ENCODE measurements at places on chromosomes 12 and 14.
A peak's percentile ranks its signal among the peaks of the same experiment; 100 is the strongest.

DNA sequence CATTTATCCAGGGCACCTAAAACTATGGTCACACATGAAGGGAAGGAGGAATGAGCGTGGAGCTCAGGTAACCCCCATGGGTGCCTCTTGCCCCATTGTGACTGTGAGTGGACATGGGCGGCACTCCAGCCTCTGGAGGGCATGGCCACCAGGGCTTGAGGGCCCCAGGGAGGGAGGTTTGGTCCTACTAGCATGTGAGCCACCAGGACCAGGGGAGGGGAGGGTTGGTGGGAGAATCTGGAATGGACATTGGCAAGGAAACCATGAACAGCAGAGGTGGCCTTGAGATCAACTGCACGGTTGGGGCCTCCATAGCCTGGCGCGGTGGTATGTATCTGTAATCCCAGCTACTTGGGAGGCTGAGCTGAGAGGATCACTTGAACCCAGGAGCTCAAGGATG, 623.6 kb downstream of the AACS start:
- no peak for DNase-seq

- DNase-seq, result no peak
Observed at GRCh38 chr12:14892726-14893505, 7.3 kb upstream of the MGP start.

GRCh38 chr14:94047581-94047980, 21.4 kb downstream of the OTUB2 start:
- DNase-seq, result no peak

DNA sequence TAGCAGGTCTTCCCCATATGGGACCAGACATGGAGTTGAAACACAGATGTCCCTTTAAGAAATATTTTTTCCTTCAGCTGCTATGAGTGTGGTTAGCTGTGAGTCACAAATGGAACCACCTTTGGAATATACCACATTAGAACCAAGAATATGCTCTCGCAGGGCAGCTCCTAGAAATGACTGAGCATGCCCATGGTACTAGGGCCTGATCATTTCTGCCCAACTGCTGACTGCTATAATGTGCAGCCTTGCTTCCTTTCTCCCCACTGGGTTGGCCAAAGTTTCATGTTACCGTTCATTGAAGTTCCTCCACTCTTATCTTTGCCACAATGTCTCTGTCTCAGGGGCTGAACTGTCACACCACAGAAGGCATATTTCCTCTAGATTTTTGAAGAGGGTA, 1074.6 kb downstream of the FLRT2 start:
- peak; percentile 65 for DNase-seq

DNA sequence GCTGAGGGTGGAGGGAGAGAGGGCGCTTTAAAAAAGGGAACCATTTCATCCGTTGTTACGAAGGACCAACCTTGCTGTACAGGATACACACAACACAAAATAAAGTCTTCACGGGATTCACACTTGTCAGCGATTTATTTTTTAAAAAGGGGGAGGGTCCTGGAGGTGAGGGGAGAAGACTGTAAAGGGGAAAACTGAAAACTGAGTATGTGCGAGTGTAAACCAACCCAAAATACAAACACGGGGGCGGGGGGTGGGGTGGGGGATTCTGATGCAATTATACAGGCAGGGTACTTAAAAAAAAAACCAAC, 499 bp upstream of the PRKAG1 start:
- DNase-seq, result no peak

- peak; percentile 73 for DNase-seq
Observed at GRCh38 chr14:21868442-21869046, 194.9 kb upstream of the OR4E1 start.

GRCh38 chr12:131482686-131483085, 228.2 kb upstream of the SFSWAP start:
- DNase-seq, result no peak

GRCh38 chr14:86961106-86961716, 1031.8 kb downstream of the GALC start:
- peak; percentile 25 for DNase-seq

DNA sequence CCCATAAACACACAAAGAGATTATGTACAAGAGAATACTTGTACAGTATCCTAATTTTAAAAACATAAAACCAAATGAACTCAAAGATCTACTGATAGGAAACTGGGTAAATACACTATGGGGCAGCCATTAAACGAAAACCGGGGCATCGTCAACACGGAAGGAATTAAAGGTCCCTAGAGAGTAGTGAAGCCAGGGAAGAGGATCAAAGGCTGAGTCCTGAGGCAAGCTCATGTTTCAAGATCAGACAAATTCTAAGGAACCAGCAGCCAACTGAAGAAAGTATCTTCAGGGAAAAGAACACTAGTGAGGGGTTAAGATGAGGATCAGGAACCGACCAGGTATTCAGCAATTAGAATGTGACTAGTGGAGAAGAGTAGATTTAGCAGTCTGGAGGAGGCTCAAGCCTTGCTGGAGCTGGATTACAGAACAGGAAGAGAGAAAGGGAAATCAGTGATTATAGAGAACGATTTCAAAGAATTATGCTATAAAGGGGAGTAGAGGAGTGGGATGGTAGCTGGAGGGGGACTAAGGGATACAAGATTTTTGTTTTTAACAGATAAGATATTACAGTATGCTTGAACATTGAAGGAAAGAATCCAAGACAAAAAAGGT, 23.7 kb downstream of the SEL1L start:
- DNase-seq, result no peak

- no peak for DNase-seq
Observed at GRCh38 chr12:11233532-11233931, 36.0 kb downstream of the PRB3 start.

DNA sequence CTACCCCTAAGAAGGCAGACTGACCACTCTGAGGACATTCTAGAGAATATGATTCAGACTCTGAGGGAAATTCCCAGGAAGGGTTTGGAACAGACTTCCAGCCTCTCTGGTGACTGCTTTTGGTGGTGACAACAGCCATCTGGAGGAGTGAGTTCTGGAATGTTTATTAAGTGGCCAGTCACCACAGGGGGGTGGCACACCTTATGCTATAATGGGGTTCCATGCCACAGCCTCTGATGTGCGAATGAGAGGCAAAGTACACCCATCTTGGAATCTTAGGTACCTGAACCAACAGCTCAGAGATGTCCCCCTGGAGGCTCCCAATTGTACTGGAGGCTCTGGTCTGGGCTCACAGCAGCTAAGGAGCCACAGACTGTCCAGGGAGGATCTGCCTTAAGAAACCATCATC, 9.5 kb upstream of the TINF2 start:
- DNase-seq, result peak; percentile 54

GRCh38 chr14:79569072-79569471, 642.2 kb downstream of the DIO2 start:
- DNase-seq, result no peak

GRCh38 chr14:85483037-85483436, 46.9 kb upstream of the FLRT2 start:
- no peak for DNase-seq

DNA sequence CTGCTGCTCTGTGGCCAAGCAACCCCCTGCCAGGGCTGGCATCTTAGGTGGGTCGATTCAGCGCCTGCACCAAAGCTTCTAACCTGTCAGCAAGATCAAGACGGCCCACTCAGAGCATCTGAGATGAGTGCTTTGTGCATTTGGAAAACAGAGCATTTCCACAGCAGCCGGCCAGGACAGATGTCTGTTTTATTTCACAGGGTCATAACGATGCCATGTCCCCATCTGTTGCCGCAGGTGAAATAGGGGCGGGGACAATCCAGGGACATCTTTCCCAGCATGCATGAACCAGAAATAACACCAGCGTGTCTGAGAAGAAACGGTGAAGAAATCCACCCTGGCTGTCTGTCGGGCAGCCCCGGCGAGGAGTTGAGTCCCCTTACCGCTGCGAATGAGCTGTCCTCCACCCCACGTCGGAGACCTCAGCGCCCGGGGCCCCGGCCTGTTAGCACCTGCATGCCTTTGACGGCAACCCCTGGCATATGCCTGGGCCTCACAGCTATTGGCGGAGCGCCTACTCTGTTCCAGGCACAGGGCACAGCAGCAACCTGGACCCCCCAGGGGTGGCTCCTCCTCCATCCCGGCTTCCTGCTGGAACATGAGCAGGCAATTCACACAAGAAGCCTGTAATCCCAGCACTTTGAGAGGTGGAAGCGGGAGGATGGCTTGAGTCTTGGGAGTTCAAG, 30.6 kb upstream of the ULK1 start:
- DNase-seq, result no peak

DNA sequence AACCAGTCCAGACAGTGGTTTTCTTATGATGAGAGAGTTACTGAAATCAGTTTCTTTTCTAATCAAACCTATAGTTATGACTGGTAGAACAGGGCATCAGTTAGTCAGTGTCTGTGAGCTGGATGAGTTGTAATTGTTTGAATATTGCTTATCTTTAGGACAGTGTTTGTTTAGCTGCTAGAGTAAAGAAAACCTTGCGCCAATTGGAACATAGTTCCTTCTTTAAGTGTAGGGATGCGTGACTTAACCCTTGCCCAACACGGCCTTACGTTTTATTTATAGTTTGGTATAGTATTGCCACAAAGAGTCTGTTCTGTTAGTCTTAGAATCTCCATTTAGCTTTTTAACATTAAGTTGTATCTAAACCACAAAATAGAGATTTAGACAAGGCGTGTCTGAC, 572.6 kb downstream of the SLC16A7 start:
- no peak for DNase-seq

- DNase-seq, result peak; percentile 90
Observed at GRCh38 chr14:68705741-68706283, 87.1 kb downstream of the ZFP36L1 start.

GRCh38 chr12:74899031-74899829, 310.4 kb downstream of the KCNC2 start:
- peak; percentile 30 for DNase-seq

DNA sequence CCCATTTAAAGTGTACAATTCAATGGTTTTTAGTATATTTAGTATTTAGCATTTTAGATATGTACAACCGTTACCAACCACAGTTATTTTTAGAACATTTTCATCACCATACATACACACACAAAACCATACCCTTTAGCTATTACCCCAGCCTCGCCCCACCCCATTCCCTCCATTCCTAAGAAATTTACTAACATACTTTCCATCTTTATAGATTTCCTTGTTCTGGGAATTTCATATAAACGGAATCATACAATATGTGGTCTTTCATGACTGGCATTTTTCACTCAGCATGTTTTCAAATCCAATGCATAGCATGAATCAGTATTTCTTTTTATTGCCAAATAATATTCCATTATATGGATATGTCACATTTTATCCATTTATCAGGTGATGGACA, 101.5 kb downstream of the TAOK3 start:
- no peak for DNase-seq

DNA sequence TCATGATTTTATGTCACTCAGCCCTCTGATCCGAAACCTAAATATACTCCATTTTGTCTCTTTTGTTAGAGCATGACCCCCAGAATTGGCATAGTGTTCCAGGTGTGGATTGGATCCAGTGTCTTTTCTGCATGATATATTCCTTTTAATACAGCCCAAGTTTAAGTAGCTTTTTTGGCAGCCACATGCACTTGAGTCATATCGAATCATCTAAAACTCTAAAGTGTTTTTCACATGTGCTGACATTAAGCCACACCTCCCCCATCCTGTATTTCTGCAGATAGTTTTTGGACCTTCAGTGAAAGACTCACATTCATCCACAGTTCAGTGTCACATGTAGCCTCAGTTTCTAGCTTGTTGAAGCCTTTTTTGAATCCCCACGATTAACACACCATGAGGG, 30.6 kb downstream of the BORCS5 start:
- peak; percentile 58 for DNase-seq

DNA sequence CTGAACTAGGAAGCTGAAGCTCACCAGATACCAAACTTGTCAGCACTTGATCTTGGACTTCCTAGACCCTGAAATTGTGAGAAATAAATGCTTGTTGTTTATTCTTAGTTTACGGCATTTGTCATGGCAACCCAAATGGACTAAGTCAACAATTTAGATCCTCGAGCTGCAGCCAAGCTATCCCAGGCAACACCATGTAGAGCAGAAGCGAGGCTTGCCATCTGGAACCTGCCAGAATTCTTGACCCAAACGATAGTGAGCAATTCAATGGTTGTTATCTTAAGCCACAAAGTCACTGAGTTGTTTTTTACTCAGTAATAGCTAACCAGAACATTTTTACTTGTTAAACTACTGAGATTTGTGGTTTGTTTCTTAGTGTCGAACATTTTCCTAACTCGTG, 458.5 kb upstream of the FLRT2 start:
- no peak for DNase-seq

DNA sequence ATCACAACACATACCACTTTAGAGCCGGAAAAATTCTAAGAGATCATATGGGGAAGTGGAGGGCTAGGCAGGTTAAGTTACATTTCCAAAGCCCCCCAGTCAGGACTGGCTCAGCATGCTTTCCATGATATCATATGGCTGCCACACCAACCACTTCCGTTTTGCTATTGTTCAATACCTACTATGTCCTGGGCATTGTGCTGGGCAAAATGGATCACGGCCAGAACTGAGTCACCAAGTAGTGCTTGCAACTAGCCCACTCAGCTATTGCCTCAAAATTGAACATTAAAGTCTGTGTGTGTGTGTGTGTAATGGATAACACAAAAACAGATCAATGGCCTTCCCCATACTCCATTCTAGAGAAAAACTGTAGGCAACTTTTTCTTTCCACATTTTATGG, 22.7 kb downstream of the WIF1 start:
- no peak for DNase-seq

- no peak for DNase-seq
Observed at GRCh38 chr12:25004447-25004846, 55.5 kb upstream of the BCAT1 start.

DNA sequence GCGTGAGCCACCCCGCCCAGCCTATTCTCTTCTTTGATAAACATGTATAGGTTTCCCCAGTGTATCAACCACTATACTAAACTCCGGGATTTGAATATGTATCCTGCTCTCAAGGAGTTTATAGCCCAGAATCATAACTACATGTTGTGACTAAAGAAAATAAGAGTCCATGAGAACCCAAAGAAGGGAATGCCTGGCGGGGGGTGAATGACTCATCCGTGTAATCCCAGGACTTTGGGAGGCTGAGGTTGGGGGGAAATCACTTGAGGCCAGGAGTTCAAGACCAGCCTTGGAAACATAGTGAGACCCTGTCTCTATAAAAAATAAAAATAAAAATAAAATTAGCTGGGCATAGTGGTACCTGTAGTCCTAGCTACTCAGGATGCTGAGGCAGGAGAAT, 57.2 kb downstream of the SIX6 start:
- no peak for DNase-seq

GRCh38 chr12:75592638-75593335, 81.4 kb upstream of the KRR1 start:
- no peak for DNase-seq

DNA sequence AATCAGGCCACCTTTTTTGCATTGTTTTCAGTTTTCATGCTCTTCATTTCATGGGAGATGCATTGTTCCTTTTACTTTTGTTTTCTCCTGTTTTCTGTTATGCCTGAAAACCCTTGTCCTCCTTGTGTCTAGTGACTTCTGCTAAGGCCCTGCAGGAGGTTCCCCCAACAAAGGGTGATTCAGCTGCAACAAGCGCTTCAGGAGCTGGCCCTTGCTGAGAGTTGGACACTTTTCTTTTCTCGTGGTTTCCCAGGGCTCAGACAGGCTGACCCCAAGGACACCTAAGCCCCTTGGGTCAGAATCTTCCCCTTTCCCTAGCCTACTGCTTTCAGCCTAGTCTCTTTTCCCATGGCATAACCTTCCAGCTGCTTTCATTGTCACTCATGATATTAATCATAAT, 98.9 kb downstream of the PLXNC1 start:
- DNase-seq, result no peak

- DNase-seq, result no peak
Observed at GRCh38 chr14:52265253-52265652, 2.2 kb upstream of the PTGDR start.

GRCh38 chr12:193261-193660, 20.7 kb downstream of the SLC6A12 start:
- no peak for DNase-seq

Data from mammary epithelial cell (primary cell).